Ureter (tissue), 1 donor: ENCODE measurements at places on chromosomes 16 and 17. TPM values are rescaled to one million over a fixed set of nuclear protein-coding genes. Genes with fewer than 3 reads are reported as not detected.

Gene HSD11B2
- total RNA-seq: 5.6 TPM

Gene TMEM114
- total RNA-seq: not detected

DNA sequence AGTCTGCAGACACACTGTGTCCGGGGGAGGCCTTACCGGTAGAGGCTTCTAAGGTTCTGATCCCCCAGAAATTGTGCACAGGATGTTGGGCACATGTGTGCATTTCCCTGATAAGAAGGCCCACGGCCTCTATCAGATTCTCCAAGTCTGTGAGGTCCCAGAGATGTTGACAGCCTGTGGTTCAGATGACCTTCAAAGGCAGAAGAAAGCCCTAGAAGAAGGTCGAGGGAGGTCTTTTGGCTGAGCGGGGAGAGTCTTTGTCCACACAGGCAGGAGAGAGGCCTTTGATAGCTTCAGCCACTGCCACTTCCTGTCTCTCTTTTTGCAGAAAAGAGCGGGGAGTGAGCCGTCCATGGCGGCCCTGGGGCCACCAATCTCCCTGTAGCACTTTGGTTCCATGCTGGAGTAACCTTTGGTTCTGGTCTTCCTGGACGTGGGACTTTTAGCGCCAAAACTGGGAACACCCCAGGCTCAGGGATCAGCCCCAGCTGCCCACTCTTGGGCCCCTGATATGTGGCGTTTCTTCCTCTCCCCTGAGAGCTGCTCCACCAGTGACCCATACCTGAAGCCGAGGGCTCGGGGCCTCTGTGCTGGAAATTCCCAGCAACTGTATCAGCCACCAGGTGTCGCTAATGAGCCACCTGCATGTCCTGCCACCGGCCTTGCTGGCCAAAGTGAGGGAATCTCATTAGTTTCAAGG, 28.1 kb upstream of the LGALS9 start:
- peak; percentile 78 for DNase-seq

DNA sequence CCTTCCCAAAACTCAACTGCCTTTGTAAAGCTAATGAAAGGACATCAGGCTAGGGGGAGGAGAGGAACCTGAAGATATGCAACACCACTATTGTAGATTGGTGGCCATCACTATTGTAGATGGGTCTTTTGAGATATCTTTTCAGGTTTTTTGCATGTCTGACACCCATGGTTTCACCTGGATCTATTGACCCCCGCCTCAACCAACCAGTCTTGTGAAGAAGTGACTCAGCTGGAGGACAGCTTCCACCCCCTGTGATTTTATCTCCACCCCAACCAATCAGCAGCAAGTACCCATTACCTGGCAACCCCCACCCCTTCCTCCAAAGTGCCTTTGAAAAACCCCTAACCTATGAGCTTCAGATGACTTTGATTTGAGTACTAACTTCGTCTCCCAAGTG, 382.6 kb upstream of the GOT2 start:
- no peak for DNase-seq

GRCh38 chr16:88059701-88060386, 108.6 kb downstream of the BANP start:
- DNase-seq: no peak
